ENCODE measurements at places on chromosomes 1 and 21.

DNA sequence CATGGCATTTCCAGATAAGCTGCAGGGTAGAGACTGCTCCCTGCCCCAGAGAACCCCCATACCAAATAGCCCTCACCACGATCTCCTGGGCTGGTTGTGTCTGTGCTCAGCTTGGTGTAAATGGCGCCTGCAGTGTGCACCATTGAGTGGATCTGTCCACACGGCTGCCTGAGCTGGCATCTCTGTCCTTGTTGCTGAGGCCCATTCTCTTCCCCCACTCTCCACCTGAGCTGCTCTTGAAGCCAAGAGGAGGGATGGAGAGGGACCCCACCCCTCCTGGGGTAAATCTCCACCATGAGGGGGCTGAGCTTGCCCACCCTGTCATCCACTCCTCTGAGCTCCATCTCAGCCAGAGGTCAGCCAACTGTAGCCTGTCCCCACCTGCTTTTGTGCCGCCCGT is 18.0 kb upstream of the ZNF678 start:
- DNase-seq: no peak

DNA sequence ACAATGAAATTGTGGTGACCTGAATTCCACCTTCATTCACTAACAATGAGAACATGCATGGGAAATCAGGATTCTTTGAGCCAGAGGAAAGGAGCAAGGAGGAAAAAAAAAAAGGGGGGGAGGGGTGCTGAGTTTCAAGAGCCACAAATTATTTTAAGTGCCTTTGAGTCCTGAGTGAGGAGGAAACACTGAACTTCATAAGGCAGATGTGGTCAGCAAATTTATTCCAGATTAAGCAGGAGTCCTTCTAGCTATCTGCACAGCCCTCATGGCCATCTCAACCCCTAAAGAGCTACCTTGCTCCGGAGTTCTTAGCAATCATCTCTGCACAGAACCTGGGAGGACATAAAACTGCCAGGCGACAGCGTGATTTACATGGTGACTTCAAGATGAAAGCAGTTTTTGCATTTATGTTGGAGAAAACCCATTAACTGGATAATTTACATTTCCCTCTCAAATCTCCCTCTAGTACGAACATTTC is 21.7 kb downstream of the ASTN1 start:
- no peak for DNase-seq

- DNase-seq: no peak
Observed at GRCh38 chr1:61046434-61046833, 35.9 kb upstream of the NFIA start.

GRCh38 chr1:189431447-189431846 is 1046.2 kb downstream of the BRINP3 start:
- no peak for DNase-seq

DNA sequence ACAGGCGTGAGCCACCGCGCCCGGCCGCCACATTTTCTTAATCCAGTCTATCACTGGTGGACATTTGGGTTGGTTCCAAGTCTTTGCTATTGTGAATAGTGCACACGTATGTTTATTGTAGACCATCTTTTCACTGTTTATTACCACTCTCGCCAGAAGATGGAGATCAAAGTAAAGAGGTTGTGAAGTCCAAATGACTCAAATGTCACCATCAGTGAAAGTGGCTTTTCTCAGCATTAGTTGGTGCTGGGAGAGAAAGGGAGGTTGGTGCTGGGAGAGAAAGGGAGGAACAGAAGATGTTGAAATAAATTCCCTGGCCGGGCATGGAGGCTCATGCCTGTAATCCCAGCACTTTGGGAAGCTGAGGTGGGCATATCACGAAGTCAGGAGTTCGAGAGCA is 10.4 kb upstream of the UHMK1 start:
- no peak for DNase-seq

GRCh38 chr1:22026924-22027289 is 25.4 kb downstream of the CELA3A start:
- DNase-seq: no peak

GRCh38 chr1:94970783-94971182 is 43.9 kb upstream of the CNN3 start:
- DNase-seq: no peak

GRCh38 chr1:47779613-47780012 is 217.6 kb downstream of the TRABD2B start:
- no peak for DNase-seq
